GM10248 (cell line): ENCODE measurements at places on chromosomes 4 and X.
A peak's percentile ranks its signal among the peaks of the same experiment; 100 is the strongest.

- DNase-seq, result peak; percentile 22
Measured at GRCh38 chrX:134444681-134445080, 15.3 kb upstream of the HPRT1 start.

DNA sequence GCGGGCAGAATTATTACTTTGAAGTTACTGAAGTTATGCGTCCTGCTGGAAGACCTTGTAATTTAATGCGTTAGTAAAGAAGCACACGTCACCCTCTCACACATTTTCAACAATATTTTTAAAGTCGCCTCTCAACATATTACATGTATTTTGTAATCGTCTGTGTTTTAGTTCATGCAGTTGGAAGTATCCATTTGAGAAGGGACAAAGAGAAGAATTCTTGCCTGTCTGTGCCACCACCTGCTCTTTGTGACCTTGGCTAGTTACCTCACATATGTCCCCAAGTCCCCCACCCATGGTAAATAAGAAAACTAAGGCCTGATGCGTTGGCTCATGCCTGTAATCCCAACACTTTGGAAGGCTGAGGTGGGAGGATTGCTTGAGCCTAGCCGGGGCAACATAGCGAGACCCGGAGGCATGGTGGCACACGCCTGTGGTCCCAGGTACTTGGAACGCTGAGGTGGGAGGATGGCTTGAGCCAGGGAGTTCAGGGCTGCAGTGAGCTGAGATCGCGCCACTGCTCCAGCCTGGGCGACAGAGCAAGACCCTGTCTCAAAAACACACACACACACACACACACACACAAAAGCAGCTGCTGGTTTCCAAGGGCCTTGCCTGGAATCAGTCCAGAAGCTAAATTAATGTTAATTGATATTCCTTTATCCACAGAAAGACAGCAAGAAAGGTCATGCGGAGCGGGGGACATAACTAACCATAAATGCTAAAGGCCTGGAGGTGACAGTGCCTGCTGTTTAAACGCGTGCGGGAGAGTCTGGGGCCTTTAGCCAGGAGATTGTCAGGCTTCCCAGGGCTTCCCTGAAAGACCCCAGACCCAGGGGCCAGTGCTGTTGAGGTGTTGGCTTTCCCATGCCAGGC is 811 bp downstream of the TMEM187 start:
- no peak for DNase-seq

- DNase-seq, result no peak
Measured at GRCh38 chrX:39982948-39983347, 114.8 kb downstream of the BCOR start.

DNA sequence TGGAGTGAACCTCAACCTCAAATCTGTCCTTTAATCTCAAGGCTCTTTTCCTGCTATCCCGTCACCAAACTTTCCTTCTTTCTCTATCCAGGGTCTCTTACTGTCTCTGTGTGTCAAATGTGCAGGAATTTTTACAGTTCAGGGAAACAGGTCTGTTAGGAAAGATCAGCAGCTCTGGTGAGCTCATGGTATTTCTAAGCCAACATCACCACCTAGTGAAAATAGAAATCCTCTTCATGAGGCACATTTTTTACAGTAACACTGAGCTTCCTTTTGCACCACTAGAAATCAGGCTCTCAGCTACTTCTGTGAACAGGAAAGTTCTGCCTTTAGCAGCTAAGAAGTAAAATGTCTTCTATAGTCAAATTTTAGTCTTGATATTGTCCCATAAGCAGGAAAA is 39.6 kb downstream of the NUDT11 start:
- DNase-seq, result no peak

DNA sequence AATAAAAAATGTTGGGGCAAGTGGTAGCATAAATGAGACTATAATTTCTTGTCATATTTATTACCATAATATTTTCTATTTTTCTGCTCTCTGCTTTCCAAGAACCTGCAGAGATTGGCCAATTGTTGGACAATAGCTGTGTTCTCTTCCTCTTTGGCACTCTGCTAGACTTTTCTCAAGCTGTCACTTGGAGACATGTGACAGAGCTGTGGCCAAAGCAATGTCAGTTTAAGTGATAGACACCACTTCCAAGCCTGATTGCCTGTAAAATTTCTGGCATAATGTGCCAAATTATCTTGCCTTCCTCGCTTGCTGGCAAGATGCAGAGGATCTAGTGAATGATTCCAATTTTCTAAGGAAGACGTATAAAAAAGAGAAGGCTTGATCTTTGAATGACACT is 162.2 kb upstream of the NDST4 start:
- DNase-seq, result no peak

GRCh38 chr4:26028133-26028792 is 114.2 kb downstream of the SMIM20 start:
- no peak for DNase-seq

DNA sequence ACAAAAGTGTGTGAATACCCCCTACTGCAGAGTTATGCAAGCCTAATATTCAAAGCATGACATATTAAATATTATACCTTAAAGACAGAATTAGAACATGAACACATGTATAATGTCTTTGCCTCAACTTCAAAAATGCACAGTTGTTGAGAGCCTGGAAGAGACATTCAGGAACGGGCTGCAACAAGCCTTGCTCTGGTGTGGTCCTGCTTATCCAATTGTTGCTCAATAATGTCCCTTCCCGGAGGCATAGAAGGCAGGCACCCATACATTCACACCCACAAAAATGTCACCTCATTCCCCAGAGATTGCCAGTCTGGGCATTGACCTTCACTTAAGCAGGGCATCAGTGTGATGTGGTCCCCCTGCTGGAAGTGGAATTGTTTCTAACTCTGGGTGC is 238.8 kb downstream of the CBR4 start:
- no peak for DNase-seq

DNA sequence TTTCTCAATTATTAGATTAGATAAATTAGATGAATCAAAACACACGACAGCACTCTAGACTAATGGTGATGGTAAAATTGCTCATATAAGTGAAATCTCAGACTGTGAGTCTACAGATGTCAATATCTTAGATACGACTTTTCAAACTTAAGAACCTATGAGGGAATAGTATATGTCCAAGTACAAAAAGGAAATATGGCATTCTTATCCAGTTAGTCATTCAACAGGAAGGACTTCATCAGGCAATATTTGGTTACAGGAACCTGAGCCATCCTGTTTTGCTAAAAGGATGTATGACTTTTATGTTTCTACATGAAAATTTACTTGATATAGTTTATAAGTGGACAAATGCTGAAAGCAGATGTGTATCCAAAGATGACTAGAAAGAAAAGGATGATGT is 107.0 kb downstream of the CT47B1 start:
- no peak for DNase-seq

GRCh38 chr4:181991369-181992108 is 251.7 kb upstream of the TENM3 start:
- no peak for DNase-seq

DNA sequence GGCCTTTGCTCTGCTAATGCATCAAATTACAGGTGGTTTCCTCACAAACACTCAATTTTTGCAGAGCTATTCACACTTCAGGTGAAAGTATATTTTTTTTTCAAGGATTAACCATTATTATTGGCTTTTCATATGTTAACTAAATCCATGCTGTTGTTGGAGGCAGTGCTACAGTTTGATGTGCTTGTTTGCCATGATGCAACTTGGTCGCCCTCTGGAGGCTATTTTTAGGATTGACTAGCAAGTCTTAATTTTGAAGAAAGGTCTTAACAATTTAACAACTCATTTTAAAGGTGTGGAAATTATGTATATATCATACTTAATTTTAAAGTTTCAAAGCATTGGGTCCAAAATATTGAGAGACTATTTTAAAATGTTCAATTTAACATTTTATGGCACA is 168.8 kb upstream of the FAM47A start:
- peak; percentile 4 for DNase-seq

DNA sequence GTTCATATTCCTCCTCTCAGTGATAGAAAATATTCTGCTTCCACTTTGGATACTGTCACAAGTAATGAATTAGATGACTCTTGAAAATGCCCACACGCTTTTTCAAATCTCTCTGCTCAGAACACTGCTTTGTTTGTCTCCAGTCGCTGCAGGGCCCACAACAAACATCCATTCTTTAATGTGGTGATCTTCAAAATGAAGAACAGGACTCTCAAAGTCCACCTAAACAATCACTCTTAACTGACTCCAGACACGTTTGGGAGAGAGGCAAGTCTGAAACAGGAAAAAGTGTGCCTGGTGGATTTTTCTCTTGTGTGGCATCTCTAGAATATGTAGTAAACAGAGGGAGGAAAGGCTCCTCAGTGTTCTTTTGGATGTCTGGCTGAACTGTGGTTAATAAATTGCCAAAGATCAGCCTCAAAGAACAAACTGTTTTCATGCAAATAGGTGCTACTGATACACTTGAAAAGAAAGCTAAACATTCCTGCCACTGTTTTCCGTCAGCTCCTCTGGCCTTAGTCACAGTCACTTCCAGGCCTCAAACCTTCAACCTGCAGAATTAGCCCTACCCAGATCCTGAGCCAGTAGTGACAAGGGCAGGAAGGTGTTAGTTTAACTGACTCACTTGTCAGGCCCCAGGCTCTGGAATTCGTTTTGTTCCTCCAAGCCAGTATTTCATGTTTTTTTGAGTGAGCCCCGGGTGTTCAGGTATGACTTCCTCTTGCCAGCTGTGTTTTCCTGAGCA is 259.6 kb upstream of the GPC4 start:
- DNase-seq, result no peak

GRCh38 chrX:122567911-122568310 is 616.2 kb upstream of the GRIA3 start:
- DNase-seq, result no peak

- DNase-seq, result peak; percentile 18
Measured at GRCh38 chr4:72112514-72113156, 80.8 kb downstream of the NPFFR2 start.

- no peak for DNase-seq
Measured at GRCh38 chr4:27049239-27049829, 188.7 kb downstream of the STIM2 start.

DNA sequence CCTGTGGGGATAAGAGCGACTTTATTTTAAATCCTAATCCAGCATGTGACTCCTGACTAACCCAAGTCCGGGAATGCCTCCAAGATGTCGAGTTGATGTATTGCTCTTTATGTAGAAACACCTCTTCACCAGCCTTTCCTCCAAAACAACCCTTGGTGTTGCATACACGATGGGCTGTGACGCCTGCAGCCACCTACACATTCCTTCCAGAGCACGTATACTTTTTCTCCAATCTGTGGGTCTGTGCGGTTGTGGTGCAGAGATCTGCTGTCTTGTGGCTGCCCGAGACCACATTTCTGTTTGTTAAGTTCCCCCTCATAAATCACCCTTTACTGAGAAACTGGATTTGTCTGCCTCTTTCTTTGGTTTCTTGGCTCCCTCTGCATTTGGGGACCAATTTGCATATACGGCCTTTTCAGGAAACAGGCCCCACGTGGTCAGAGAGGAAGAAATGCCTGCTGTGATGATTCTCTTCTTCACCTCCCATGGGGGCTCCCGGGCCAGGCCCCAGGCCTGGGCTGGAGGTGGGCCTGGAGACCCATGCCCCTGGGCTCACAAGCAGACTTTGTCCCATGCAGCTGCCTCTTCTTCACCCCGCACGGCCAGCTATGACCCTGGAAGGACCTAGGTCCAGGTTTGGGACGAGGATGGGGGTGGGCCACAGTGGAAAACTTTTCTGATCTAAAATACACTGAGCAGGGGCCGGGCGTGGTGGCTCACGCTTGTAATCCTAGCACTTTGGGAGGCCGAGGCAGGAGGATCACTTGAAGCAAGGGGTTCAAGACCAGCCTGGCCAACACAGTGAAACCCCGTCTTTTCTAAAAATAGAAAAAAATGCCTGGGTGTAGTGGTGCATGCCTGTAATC is 21.4 kb upstream of the AFAP1 start:
- peak; percentile 63 for DNase-seq

DNA sequence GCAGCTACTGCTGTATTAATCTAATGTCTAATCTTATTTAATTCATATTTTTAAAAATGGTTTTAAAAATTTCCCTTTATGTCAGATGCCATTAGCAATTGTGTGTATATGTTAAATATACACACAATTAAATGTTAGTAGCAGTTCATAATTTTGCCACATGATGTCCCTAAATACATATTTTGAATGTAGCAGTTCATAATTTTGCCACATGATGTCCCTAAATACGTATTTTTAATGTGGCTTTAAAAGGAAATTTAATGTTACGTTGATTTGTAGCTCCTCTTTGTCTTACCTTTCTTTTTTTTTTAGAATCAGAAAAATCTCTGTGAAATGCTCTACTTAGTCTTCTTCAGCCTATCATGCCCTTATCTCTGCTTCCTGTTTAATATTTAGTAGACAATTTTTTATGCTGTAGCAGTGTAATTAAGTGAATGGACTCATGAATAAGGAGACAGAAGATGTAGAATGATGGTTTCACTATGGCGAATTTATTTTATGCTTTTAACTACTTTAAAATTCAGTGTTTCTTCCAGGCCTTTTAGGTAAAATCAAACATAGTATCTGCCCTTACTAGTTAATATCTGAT is 26.1 kb downstream of the RBM46 start:
- no peak for DNase-seq

GRCh38 chr4:71141125-71141524 is 147.7 kb downstream of the DCK start:
- peak; percentile 14 for DNase-seq

DNA sequence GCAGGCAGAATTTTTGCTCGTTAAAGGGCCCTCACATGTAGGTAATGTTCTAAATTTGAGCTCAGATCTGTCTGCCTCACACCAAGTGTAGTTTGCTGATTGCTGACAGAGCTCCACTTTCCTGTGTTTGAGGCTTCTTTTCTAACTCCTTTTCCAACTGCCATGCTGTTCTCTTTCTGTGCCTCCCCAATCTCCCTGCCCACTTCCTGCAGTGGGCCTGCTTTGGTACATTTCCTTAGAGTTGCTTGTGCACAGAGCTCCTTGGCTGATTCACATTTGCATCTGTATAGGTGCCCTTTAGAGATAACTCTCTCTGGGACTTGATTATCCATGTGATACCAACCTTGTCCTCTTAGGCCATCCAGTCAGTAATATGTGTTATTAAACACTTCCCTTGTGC is 4.5 kb downstream of the MED28 start:
- DNase-seq, result no peak

GRCh38 chrX:120302434-120302833 is 8.8 kb downstream of the TMEM255A start:
- peak; percentile 27 for DNase-seq

DNA sequence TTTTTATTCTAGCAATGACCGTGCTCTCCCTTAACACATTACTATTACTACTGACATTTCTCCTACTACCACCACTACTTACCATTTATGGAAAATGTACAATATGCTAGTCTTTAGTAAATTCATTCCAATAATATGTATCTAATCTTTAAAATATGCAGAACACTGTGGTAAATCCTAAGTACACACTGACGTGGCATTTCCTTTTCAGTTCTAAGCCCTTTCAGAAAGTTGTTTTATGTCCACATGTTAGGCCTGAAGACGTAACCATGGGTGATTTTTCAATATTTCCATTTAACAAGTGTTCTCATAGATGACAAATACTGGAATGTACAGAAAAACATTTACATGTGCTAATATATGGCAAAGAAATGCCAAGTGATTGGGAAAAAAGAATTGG is 268.6 kb upstream of the SLIT2 start:
- no peak for DNase-seq

GRCh38 chrX:53018627-53019026 is 30.0 kb upstream of the GPR173 start:
- no peak for DNase-seq
